ENCODE measurements at places on chromosomes 1 and 21. TPM values are rescaled to one million over a fixed set of nuclear protein-coding genes. Genes with fewer than 3 reads are reported as not detected.

- DNase-seq = no peak
Measured at GRCh38 chr21:38839328-38840286, 33.9 kb downstream of the ETS2 start.

- DNase-seq = no peak
Measured at GRCh38 chr1:114723915-114724314, 7.3 kb upstream of the NRAS start.

DNA sequence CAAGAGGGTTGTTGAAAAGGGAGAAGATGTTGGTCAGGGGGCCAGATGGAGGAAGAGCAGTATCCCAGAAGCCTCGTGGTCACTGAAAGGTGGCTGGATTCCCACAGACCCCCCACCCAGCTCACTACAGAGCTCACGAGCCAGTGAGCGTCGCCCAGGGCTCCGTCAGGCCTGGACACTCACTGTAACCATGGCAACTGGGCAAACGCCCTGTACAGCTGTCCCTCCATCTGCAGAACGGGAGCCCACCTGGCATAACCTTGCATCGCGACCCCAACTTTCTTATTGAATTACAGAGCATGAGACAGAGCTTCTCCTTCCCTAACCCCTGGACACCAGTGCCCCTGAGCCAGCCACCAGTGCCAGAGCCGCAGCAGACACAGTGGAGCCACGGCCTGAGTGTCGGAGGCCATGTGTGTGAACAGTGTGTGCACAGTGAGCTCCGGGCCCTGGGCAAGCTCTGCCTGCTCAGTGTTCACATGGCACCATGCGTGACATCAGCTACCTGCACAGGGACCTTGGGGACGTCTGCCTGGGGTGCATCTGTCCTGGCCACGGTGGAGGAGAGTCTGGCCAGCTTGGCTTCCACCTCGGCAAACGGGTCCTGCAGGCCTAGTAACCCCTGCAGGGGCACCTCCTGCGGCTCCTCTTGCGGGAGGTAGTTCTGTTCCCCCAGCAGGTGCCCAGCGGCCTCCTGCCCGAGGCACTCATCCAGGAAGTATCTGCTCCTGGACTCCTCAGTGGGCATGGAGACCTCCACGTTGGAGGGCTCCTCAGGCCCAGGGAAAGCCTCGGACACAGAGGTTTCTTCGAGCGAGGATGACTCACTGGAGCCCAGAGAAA lies 25.9 kb upstream of the DDOST start:
- no peak for DNase-seq

GRCh38 chr1:63888984-63889383 lies 115.2 kb downstream of the ROR1 start:
- DNase-seq = no peak

DNA sequence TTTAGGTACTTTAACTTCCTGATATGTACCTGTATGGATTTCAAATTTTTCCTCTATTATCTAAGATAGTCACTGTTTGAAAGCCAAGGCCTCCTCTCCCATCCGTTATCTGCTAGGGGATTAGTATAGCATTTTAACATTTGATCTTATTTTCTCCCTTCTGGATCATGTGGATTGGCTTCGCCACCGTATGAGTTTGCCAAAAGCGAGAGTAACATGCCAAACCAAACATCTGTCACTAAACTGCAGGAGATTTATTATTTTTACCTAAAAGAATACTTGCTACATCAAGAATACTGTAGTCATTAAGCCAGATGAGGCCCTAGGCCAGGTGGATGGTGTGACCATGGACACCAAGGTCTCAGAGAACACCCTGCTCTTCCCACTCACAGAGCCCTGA lies 28.5 kb upstream of the EEIG2 start:
- DNase-seq = no peak

DNA sequence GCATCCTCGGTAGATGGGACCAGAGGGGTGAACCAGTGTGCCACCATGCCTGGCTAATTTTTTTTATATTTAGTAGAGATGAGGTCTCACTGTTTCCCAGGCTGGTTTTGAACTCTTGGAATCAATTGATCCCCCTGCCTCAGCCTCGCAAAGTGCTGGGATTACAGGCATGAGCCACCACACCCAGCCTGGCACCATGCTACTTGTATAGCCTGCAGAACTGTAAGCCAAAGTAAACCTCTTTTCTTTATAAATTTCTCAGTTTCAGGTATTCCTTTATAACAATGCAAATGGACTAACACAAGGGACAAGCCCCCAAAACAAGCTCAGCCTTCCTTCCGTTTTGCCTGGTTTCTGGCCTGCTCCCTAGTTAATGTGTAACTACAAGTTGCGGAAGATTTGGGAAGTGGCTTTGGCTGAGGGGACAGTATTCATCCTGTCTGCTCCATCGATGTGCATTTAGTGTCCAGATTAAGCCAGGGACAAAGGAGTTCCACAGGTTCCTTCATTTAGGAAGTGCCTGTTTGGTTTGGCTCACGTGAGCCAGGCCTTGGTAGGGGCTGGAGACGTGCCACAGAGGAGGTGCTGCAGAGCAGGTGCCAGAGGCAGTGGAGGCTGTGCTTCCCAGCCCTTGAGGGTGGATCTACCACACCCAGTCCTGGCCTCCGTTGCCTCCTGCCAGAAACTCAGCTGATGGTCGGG lies 4.4 kb downstream of the AVPR1B start:
- DNase-seq = no peak

GRCh38 chr1:24776821-24777220 lies 31.6 kb downstream of the CLIC4 start:
- no peak for DNase-seq

DNA sequence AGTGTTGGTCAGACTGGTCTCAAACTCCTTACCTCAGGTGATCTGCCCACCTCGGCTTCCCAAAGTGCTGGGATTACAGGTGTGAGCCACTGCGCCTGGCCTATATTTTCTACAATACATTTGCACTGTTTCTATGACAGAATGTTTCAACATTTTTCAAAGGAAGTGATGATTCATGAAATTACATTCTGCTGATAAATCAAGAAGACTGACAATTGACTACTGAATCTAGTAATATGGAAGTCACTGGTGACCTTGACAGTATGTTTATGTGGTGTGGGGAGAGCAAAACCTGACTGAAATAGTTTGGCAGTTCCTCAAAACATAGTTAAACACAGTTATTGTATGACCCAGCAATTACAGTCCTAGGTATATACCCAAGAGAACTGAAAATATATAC lies 18.1 kb downstream of the LRIF1 start:
- DNase-seq = no peak

GRCh38 chr1:2950926-2951305 lies 70.4 kb upstream of the ACTRT2 start:
- no peak for DNase-seq

GRCh38 chr1:35475856-35476674 lies 81.1 kb downstream of the KIAA0319L start:
- DNase-seq = no peak

DNA sequence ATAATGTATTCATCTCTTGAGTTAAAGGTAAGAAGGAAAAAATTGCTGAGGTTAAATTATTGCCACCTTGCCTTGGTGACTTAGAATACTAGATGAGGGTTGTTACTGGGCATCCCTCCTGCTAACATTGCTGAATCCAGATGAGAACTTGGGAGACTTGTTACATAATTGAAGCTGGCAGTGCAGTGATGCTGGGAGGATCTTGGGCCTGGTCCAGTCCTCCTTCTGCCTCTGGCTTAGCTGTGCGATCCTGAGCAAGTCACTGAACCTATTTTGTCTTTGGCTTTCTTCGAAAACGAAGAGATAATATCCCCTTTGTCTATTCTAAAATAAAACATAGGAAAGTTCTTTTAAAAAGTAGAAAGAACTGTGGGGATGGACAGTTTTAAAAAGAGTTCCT lies 244.9 kb upstream of the NRIP1 start:
- DNase-seq = no peak

GRCh38 chr1:150006881-150007421 lies 3.6 kb downstream of the OTUD7B start:
- DNase-seq = no peak

- DNase-seq = no peak
Measured at GRCh38 chr1:111515291-111516004, 12.0 kb upstream of the ADORA3 start.

- DNase-seq = no peak
Measured at GRCh38 chr1:45008076-45008475, 3.0 kb downstream of the HECTD3 start.

GRCh38 chr1:186212568-186213224 lies 162.4 kb downstream of the TPR start:
- no peak for DNase-seq

DNA sequence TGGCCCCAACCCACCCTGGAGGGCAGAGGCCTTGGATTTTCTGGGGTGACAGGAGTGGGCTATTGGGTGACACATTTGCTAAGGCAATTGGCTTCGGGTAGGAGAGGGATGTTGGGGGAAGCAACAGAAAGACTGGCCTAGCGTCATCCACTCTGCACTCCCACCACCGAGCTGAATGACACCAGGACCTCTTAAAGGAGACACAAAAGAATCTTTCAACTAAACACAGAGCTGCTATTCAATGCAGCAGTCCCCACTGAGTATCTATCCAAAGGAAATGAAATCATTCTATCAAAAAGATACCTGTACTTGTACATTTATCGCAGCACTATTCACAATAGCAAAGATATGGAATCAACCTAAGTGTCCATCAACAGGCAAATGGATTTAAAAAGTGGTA lies 6.2 kb downstream of the TFF2 start:
- DNase-seq = no peak

GRCh38 chr1:26070296-26070962 lies 3.0 kb upstream of the TRIM63 start:
- no peak for DNase-seq

DNA sequence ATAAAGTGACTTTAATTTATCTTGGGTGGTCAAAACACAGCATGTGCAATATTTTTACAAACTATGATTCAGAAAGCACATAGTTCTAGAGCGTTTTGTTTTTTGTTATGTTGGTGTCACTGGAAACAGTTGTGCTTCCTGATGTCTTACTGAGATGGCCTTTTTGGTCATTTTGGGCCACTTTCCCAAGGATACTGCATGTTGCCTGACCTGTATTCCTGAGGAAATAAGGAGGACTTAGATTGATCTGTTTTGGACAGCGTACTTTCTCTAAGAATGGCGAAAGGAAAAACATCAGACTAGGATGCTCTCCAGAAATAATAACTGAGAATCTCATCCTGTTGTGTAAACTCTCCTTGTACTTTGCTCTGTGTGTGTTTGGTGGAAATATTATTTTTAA lies 451.2 kb downstream of the USP25 start:
- DNase-seq = no peak

DNA sequence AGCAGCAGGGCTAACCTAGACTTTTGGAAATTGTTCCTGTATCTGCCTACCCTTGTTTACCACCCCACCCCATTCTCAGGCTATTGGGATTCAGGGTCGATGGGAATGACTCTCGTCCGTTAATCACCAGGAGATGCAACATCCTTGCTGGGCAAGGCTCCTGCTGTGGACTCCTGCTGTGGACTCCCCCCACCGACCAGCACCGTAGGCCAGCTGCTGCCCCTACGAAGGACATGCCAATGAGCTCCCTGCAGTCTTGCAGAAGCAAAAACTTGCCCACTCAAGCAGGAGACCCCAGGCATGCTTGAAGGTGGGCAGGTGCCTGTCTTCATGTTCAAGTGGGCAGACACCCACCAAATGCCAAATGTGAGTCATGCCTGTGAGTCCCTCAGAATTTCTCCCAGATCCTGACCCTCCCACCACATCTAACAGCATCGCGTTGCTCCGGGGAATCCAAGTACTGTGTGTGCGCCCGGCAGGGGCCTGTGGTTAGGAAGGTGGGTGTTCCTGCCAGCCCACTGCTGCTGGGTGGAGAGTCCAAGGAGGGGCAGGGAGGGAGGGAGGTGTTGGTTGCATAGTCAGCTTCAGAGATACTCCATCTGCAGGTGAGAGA lies 41.7 kb upstream of the SOX13 start:
- no peak for DNase-seq

GRCh38 chr1:41830726-41831125 lies 88.0 kb downstream of the HIVEP3 start:
- DNase-seq = no peak

GRCh38 chr1:22747735-22748073 lies 37.1 kb downstream of the EPHB2 start:
- DNase-seq = no peak

The DEPDC1 gene
- total RNA-seq = 11.4 TPM

The PRAMEF14 gene
- not detected for total RNA-seq

The SLC5A3 gene
- total RNA-seq = 23.2 TPM

The AXDND1 gene
- 0.58 TPM for total RNA-seq

The OR2M3 gene
- total RNA-seq = not detected

The RGS13 gene
- 0.24 TPM for total RNA-seq

The RASSF5 gene
- total RNA-seq = 163 TPM

The TMEM82 gene
- not detected for total RNA-seq

The S100B gene
- 0.91 TPM for total RNA-seq

The CNTN2 gene
- total RNA-seq = not detected

The ERO1B gene
- 4.8 TPM for total RNA-seq

The TMEM79 gene
- total RNA-seq = 11.2 TPM

The VASH2 gene
- total RNA-seq = 0.18 TPM

The SPRR2B gene
- total RNA-seq = not detected

The NEK2 gene
- total RNA-seq = 14.1 TPM

The LY9 gene
- 16.5 TPM for total RNA-seq

The GBP2 gene
- total RNA-seq = 155 TPM

The DIP2A gene
- total RNA-seq = 29.9 TPM
